ENCODE measurements at places on chromosomes 3 and 15.

DNA sequence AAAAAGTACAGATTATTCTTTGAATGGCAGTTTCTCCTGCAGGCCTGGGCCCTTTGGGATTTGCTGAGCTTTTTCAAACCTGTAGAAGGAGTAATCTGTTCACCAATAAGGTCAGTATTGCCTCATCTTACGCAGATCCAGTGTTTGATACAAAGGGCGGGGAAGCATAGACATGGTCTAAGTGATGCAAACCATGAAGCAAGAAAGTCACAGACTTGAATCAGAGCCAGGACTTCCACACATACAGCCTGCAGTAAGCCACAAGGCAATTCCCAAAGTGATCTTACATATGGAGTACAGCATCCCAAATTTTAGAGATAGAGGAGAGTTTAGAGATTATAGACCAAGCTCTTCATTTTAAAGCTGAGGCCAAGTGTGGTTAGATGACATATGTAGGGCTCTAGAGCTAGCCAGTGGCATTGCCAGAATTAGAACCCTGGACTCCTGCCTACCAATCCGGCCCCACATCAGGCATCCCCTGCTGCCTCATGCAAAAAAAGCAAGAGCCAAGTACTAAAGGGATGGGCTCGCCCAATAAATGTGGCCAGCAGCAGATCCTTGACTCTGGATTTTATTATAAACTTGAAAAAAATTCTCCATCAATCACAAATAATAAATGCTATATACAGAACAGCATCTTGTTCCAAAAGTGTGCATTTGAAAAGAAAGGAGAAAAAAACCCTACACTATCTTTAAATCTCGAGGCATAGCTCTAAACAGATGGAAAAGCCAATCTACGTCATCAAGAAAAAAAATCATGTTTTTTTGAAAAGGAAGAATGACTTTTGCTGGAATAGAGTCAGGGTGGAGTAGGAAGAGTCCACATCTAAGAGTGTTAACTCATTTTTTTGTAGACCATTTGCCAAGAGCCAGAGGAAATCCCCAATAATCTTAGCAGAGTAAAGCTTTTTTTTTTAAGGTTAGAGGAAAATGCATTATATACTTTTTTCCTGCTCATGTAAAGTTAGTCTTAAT is 24.0 kb downstream of the ABI3BP start:
- no peak for DNase-seq

DNA sequence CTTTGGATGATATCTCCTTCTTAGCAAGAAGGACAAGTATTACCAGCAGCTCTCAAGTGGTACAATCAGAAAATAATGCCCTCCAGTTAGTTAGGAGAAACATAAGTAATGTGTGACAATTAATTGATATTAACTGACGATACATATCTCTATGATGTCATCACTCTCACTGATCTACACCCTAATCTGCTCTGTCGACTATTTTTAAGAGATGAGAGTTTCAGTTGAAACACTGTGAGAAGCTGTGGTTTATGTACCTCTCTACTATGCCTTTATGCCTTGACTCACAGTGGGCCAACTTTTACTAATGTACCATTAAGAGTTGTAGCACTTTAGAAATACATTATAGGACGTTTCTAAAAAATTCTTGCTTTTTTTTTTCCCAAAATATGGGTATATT is 8.6 kb downstream of the CEP152 start:
- DNase-seq = no peak

- DNase-seq = no peak
Observed at GRCh38 chr3:13098192-13098988, 25.2 kb upstream of the IQSEC1 start.

DNA sequence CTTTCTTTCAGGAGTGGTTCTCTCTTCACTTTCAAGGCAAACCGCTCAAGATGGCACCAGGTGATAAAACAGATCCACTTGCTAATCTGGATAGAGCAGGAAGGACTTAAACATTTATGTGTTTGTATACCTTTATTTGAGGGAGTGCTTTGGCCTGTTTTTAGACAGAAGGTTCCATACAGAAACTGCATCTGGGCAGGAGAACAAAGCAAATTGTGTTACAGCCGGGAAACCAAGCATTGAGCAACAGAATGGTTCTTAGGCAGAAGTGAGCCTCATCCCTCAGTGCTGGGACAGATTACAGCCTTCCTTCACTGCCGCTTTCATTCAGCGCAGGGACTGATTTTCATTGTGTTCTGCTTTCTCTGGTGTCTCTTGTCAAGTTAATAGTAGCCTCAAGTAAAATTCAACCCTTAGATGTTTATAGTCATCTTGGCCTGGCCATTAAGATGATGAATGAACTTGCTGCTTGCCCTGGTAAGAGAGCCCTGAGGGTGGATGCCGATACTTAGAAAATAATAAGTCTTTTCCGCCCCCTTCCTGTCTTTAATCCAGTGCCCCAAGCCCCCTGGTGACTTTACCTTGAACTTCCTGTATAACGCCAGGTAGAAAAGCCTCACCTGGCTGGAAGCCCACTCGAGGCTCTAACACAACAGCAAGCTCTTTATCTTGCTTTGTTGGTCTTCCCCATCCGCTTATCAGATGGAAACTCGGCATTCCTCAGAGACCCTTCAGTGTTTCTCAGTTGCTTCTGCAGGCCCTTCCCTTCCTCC is 168.0 kb upstream of the CTDSPL start:
- DNase-seq = no peak

- no peak for DNase-seq
Observed at GRCh38 chr15:80556694-80557367, 138.3 kb upstream of the ABHD17C start.

DNA sequence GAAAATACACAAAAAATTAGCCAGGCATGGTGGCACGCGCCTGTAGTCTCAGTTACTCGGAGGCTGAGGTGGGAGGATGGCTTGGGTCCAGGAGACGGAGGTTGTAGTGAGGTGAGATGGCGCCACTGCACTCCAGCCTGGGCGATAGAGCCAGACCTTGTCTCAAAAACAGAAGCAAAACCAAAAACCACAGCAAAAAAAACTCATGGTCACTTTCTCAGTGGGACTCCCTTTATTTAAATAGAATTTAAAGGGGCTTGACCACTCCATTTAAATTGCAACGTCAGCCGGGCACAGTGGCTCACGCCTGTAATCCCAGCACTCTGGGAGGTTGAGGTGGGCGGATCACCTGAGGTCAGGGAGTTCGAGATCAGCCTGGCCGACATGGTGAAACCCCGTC is 32.8 kb downstream of the ARHGAP31 start:
- no peak for DNase-seq

- no peak for DNase-seq
Observed at GRCh38 chr3:43854283-43854682, 163.5 kb downstream of the ABHD5 start.

DNA sequence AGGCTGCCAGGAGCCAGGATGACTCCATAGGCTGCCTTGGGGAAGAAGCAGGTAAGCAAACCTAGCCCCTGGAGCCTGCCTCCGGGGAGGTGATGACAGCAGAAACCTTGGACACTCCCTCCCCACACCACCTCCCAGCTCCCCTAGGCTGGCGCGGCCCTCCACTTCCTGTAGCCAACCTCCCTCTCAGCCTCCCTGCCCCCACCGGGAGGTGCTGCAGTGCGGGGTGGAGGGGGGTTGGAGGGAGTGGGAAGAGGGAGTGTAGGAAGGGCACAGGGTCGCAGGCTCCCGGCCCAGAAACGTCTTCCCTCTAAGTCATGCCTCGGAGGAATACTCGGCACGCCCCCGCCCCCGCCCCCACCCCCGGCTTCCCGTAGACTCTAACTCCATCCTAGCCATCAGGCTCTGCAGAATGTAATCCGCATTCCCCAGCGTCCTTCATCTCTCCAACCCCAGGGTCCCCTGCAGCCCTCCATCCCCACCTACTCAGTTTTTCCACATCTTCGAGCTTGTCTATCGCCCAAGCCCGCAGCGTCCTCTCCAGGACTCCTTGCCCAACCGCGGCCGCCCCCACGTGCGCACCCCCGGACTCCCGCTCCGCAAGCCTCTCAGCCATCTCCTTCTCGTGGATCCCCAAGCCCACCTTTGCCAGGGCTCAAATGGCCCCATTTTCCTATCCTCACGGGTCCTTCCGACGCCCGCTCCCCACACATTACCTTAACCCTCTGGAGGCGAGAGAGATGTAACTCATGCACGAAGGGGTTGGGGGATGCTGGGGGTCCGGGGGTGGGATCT is 528 bp downstream of the LPCAT4 start:
- no peak for DNase-seq

- DNase-seq = no peak
Observed at GRCh38 chr3:139564294-139564861, 24.8 kb upstream of the RBP1 start.

- no peak for DNase-seq
Observed at GRCh38 chr3:119649761-119650160, 10.6 kb downstream of the POPDC2 start.

GRCh38 chr3:140943781-140944552 is 2.3 kb downstream of the SLC25A36 start:
- DNase-seq = no peak

- no peak for DNase-seq
Observed at GRCh38 chr15:70788114-70789049, 25.0 kb upstream of the UACA start.

GRCh38 chr15:67823314-67824196 is 1.8 kb upstream of the SKOR1 start:
- no peak for DNase-seq

DNA sequence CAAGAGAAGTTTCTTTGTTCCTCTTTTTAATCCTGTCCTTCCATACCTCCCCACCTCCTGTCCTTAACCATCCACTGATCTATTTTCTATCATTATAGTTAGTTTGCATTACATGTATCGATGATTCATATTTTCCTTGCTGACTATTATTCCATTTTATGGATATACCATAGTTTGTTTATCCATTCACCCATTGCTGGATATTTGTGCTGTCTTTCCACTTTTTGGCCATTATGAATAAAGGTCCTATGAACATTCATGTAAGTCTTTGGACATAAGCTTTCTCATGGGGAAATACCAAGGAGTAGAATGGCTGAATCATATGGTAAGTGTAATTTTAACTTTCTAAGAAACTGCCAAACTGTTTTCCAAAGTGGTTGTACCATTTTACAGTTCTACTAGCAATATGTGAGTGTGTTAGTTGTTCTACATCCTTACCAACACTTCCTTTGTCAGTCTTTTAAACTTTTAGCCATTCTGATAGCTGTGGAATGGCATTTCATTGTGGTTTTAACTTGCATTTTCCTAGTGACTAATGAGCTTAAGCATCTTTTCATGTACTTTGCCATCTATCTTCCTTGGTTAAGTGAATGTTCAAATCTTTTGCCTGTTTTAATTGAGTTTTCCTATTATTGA is 11.7 kb downstream of the ATP6V1A start:
- no peak for DNase-seq
